ENCODE measurements at places on chromosomes 3 and 15.

- no peak for ATAC-seq
Measured at GRCh38 chr3:9932535-9932842, 1.1 kb upstream of the CRELD1 start.

DNA sequence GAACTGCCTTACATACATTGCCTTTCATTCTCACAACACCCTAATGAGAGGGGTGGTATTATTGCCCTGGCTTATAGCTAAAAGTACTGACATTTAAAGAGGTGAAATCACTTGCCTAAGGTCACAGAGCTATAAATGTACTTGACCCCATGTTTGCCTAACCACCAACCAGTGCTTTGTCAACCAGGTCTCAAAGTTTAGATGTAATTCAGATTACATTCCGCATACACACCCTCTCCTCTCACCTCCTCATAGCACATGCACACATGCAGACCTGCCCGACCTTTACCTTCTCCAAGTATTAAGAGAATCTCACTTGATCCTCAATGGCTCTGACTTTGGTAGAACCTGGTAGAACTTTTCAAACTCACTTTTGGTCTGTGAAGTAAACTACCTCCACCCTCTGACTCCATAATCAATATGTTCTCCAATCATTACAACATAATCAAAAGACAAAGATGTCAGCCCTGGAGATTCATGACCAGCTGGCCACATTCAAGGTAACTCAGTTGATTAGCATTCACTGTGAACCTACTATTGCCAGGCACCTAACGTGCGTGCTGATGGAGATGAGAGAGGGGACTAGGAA is 63.2 kb upstream of the HES1 start:
- no peak for ATAC-seq

DNA sequence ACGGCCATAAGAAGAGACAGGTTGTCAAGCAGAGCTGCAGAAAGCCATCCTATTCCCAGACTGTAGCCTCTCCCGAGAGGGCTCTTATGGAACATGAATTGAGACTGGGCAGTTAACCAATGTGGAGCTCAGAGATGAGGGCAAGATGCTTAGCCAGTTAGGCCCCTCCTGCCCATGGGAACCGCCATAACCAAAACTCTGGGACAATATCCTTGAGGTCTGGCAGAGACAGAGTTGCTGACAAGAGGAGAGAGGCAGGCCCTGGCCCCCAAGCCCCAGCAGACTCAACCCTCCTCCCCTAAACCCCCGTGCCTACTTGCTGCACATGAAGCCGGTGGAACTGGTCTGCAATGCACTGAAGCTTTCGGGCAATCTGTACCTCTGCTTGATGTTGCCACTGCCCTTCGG is 4.8 kb downstream of the BMF start:
- no peak for ATAC-seq

DNA sequence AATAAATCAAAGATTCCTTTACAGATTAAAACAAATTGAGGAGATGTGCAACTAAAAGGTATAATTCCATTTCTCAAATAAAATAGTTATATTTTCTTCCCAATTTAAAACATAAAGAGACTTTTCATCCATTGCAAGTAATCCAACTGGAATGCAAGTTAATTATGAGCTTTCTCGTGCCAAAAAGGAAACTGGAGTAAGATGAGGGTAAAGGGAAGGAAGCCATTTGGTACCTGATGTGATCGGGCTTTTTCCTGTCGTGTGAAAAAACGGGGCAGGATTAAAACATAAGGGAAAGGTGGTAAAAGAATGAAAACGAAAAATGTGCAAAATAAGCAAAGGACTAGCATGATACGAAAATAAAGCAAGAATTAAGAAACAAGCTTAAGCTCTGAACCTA is 41.8 kb upstream of the XXYLT1 start:
- ATAC-seq: no peak

DNA sequence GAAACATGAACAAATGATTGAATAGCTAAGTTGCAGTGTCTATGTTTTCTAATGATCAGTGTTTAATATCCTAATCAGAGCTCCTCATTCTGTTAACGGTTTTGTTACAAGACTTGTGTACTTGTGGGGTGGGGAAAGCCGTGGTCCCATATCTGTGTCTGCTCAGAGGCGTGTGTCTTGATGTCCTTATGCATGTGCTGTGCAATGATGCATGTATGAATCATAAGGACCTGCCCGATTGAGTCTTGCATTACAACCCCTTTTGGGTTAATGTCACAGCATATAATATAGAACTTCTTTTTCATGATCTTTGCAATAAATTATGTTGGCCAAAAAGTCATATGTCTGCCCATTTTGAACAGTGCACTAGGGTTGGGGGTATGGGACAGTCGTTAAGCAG is 233.4 kb downstream of the ITPR1 start:
- no peak for ATAC-seq

- ATAC-seq: no peak
Measured at GRCh38 chr3:61688307-61688984, 127.1 kb downstream of the PTPRG start.

DNA sequence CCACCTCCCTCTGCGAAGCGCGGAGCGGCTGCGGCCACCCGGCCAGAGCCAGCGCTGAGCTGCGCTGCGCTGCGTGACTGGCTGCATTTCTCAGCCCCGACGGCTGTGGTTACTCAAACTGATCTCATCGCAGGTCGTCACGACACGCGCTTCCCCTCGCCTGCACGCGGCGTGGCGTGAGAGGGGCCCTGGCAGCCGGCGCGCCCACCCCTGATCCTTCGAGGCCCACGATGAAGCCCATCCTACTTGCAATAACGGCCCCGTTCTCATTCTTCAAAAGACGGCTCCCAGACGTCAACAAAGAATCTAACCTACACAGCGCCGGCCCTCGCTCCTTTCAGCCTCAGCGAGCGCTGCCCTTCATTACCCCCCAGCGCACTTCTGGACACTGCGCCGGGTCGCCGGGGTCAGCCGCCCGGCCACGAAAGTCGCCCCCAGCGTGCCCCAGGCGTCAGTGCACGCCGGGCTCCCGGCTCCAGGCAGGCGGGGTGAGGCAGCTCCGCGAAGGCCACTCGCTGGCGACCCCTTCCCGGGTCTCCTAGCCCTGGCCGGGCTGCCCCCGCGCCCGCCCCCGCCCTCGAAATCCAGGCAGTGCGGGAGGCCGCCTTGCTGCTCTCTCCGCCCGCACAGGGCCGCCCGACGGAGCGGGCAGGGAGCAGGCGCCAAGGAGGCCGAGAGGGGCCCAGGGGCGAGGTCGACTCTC is 9.9 kb upstream of the LEKR1 start:
- peak; percentile 32 for ATAC-seq

DNA sequence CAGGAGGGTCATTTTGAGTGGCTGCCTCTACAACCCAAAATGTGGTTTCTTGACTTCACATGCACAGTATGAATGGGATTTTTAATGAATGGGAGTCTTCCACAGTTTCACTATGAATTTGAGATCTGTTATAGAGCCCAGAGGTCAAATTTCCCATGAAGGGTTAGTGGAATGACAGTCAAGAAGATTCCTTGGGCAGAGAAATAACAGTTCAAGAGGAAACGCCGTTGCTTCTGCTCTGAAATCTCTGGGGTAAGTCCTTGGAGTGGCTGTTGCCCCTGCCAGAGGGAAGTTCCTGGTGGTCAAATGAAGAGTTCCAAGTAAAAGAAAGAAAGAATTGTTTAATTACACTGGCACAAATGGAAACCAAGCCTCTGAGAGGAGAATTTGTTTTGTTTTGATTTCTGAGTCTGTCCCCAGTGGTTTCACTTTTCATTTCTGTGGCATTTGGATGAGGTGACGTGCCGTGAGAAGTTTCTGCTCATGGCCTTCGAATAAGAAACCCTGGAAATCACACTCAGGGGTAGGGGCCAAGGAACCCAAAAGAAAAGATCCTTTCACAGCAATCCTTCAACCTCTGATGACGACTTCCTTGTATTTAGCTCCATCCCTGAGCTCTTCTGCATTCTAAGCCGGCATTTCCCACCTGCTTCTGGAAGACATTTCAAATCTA is 77.5 kb upstream of the IL12A start:
- peak; percentile 69 for ATAC-seq

DNA sequence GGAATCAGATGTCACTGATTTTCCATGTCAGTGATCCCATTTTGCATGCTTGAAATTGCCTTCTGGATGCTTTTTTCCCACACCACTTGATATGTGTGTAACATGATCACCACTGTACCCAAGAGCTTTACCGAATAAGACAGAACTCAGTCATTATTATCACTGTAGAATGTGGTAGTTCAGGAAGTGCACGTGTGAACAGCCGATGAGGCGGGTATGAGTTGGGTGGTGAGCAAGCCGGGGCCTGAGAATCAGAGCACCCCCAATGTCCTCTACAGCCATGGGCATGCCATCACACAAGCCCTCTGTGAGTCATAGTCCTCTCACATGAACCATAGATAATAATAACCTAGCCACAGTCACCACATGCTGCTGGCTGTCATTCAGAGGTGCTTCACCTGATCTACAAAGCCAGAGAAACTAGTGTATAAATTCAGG is 470.8 kb downstream of the SOX2 start:
- ATAC-seq: no peak

DNA sequence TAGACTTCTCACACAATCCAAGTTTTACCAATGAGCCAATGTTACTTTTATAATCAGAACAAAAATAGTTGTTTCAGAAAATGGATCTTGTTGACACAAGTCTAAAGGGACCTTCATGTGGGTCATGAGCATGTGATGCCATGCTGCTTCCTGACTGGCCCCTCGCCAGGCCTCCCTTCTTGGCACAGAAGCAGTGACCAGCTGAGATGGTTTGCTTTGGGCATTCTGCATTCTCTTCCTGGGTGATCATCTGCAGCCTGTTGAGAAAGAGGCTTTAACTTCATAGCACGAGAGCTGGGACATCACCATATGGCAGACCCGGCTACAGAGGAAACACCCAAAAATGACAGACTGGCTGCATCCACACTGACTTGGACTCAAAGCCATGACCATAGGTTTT is 45.7 kb downstream of the TGM4 start:
- no peak for ATAC-seq

DNA sequence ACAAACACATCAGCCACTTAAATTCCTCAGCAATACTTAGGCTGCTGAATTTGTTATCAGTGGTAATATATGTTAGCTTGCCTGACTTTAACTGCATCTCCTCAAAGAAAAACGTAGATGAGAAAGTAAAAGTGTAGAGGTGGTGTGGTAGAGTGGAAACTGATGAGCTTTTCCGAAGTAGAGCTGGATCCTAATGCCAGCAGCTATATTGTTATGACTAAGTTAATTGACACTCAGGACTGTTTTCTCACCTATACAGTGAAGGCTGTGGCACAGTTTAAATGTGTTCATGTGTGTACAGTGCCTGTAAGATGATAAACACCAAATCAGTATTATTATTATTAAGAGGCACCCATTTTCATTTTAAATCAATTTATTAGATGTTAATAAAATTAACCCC is 174.9 kb downstream of the TNIK start:
- no peak for ATAC-seq

DNA sequence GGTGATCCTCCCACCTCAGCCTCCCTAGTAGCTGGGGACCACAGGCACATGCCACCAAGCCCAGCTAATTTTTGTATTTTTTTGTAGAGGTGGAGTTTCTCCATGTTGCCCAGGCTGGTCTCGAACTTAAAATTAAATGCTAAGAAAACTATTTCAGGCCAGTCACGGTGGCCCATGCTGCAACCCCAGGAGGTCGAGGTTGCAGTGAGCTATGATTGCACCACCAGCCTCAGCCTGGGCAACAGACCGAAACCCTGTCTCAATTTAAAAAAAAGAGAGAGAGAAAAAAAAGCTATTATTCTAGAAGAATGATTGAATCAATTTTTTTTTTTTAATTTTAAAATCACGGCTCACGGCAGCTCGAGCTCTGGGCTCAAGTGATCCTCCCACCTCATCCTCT is 4.7 kb downstream of the SLC51A start:
- ATAC-seq: no peak

DNA sequence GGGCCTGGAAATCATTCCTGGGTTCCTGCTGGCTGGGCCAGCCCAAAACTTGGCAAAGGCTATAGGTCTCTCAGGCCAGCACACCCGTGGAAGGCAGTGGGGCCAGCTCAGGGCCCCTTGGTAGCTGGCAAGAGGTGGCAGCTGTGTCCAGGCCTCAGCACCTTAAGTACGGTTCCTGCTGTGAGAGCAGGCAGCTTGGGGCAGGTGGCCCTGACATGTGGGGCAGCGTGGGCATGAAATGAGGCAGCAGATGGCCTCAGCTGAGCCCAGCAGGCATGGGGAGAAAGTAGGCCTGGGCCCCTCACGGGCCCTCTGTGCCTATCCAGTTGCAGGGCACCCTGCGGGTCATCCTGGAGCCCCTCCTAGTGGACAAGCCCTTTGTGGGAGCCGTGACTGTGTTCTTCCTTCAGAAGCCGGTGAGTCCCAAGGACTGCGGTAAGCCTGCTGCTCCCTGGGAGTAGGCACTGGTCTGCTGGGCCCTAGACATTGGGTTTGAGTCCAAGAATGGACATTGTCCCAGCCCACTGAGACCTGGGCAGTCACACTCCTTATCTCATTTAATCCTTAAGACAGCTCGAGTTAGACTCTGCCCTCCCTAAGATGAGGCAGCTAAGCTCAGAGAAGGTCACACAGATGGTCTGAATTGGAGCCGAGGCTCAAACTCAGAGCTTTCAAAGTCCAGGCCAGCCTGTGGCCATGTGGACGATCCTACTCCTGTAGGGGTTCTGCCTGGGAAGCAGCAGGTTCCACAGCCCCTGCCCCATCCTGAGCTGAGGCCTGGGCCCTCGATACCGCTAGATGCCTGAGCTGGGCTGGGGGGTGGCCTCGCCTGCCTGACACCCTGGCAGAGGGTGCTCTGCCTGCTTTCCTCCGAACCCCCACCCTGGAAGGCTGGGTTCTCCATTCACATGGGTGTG is 25.5 kb downstream of the ESYT3 start:
- ATAC-seq: no peak

DNA sequence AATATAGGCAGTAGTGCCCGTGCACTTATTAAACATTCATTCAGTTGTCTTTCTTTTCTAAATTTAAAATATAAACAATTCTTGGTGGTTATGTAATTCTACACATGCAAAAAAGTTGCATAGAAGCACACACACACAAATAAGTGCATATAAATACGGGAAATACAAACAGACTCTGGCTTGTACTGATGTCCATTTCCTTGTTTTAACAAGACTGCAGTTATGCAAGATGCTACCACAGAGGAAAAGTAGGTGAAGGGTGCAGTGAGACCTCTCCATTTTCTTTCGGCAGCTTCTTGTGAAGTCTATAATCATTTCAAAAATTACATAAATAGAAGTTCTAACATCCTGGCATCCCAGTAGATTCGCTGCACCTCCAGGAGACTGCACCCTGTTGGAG is 130.6 kb upstream of the BCL6 start:
- no peak for ATAC-seq

Measured in stimulated activated memory B cell treated with anti-CD40 and anti-IgM and Interleukin-4, amounts not matched to agents 10 μg/mL and 1 μg/mL and 100 μg/mL, for 72 hours (primary cell).